Stimulated activated CD4-positive, alpha-beta T cell treated with anti-CD3 and anti-CD28 coated beads, Interleukin-1b, Interleukin-23, amount 100 ng/mL, for 1 hour (primary cell): ENCODE measurements at places on chromosomes 12 and 14.

DNA sequence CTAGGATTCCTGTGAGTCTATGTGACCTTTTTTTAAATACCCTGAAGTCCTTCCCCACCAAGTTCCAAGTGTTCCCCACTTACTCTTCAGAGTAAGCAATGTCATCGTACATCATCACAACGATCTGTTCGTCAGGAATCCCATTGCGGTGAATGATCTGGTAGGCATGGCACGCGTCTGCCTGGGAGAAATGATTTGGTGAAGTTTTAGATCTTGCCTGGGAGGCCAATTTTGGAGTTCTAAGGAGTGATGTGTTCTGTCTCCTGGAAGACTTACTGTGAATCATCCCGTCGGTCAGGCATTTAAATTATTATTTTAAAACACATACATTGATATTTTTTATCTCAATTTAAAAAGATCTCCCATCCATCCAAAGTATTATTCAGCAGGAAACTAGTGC is 29.8 kb downstream of the LGMN start:
- no peak for DNase-seq

DNA sequence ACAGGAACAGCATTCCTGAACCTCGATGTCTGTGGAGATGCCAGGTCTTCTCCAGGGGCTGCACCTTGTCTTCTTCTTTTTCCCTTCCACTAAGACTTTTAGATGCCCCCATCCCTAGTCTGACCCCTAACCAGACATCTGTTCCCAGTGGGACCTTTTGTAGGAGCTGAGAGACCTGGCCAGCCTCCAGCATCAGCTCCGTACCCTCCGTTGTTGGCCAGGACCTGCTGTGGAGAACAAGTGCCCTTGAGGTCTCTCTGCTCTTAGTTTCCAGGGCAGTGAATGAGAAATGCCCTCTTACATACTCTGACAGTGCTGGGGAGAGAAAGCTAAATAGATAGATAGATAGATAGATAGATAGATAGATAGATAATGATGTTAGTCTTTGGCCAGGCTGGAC is 16.8 kb upstream of the SDR39U1 start:
- DNase-seq: no peak

DNA sequence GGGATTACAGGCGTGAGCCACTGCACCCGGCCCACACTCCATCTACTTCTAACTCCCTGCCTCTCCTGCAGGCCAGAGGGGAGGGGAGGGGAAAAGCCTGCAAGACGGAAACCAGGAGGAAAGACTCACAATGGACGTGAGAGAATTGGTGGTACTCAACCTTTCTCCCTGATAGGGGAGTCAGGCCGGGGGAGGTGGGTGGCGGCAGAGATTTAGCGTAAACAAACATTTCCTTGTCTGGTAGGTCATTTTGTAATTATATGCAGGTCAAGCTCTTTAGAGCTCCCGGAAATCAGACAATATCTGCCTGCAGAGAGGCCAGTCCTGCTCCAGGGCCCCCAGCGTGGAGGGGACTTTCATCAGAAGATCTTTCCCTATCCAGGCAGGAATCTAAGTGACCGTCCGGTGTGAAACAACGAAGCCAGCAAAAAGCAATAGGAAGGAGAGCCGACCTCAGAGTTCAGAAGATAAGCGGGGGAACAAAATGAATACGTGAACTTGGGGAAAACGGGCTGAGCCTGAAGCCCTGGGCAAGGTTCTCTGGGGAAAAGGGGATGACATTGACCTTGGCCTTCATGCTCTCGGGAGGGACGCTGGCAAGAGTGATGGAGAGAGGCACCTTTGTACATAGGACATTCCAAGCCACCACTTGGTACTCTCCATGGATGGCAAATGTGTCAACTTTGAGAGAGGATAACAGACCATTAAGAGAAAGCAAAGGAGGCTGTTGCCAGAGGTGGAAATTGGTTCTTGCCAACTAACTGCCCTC is 62.3 kb downstream of the SPRING1 start:
- no peak for DNase-seq

DNA sequence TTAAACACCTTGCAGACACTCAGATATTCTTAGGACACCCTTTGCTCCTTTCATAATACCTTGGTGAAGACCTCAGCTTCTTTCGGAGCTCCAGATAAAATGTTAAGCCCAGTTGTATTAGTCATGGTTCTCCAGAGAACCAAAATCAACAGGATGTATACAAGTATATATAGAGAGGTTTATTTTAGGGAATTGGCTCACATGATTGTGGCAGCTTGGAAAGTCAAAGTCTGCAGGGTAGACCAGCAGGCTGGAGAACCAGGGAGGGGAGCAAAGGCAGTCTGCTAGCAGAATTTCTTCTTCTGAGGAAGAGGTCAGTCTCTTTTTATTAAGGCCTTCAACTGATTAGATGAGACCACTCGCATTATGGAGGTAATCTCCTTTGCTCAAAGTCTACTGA is 6.9 kb upstream of the IGF1 start:
- no peak for DNase-seq

DNA sequence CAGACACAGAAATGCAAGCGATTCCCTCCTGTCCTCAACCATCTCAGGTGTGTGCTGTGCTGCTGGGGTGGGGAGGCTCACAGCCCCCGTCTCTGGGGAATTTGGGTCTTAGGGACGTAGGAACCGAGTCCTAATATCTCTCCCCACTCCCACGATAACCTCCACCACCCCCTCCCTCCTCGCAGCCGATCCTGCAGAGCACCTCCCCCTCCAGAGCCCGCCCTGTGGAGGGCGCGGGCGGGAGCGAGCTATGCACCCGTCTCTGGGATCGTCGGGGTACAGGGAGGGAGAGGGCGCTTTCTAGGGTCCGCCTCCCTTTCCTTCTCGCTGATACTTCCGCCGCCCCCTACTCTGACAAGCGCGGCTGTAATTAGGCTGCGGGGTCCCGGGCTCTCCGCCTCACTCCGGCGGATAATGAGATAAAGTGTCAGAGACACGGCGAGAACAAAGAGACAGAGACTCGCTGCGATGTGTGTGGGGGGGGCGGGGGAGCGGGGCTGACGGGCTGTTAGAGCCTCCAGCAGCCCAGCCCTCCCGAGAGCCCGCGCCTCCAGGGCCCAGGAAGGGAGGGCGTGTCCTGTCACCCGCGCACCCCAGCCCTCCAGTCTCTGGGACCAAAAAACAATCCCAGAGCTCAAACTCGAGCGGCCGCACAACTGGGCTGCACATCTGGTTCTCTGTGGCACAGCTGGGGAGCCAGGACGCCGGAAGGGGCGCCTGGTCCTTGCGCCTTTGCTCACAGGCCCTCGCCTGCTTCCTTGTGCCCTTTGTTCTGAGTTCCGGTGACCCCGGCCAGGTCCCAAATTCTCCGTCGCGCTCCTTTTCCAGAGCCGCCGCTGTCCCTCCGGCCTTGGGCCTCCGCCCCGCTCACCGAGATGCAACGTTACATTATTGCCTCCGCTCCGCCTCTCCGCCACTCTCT is 8.7 kb downstream of the SHMT2 start:
- DNase-seq: no peak

DNA sequence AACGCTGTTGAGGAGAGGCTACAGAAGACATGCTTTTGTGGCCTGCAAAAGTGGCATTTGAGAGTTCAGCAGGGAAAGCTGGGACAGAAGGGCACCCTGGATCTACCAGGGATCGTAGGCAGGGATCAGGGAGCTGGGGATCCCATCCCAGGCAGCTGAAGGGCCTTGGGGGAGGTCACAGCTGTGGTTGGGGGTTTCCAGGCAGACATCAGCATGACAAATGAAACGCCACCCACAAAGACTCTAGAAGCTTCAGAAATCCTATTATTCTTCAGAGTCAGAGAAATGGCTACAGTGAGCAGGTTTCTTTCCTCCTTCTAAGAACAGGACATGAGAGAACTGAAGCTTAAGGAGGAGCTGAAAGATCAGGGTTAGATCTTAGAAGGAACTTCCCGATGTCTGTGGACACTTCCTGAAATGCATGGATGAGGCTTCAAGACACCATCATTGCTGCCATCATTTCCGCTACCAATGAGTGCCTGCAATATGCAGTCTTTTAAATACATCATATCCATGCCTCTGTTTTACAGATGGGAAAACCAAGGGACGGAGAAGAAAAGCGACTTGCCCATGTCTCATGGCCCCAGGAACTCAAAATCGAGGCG is 104.3 kb downstream of the RBM19 start:
- DNase-seq: no peak

GRCh38 chr12:91926848-91927247 is 218.8 kb downstream of the BTG1 start:
- no peak for DNase-seq

GRCh38 chr14:62158779-62159178 is 396.6 kb downstream of the SNAPC1 start:
- no peak for DNase-seq

GRCh38 chr14:59277659-59278058 is 89.2 kb downstream of the DAAM1 start:
- DNase-seq: no peak

GRCh38 chr14:69289811-69290520 is 30.0 kb downstream of the GALNT16 start:
- no peak for DNase-seq

DNA sequence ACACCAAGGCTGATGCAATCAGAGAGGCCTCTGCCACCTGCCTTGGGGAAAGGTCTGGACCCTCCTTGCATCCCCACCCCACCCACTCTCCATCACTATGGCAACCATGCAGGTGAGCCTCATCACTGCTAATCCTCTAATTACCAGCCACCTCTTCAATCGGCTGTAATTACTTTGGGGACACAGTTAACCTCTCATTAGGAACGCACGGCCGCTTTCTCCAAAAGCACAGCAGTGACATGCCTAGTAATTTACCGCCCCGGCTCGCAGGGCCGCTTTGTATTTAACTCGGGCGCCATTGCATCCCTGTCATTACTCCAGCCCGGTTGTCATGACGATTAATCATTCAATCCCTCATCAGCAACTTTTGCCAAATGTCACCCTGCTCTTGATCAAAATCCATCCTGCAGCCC is 36.3 kb upstream of the FAM222A start:
- no peak for DNase-seq

GRCh38 chr12:28618171-28618570 is 427.9 kb downstream of the CCDC91 start:
- DNase-seq: no peak

DNA sequence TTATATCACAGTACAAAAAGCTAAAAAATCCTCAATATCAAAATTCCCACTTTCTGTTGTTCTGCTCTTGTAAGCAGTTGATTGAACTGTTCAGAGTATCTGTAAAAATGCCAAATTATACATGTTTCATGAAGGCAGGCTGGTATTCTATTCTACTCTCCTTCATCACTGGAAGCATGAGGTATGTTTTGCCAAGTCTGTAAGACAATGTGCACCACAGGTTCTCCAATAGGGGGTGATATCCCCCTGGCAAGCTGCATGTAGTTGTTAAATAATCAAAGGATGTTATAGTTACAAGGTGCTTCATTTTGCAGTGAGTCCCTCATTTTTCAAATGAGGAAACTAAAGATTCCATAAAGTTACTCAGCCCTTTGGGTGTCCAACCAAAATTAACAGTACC is 15.1 kb upstream of the NEK9 start:
- DNase-seq: no peak

- DNase-seq: no peak
Measured at GRCh38 chr12:96501133-96501761, 11.9 kb downstream of the CFAP54 start.

- DNase-seq: no peak
Measured at GRCh38 chr12:123404581-123404980, 20.6 kb downstream of the KMT5A start.

GRCh38 chr12:100668945-100669536 is 95.6 kb downstream of the GAS2L3 start:
- DNase-seq: peak; percentile 10

DNA sequence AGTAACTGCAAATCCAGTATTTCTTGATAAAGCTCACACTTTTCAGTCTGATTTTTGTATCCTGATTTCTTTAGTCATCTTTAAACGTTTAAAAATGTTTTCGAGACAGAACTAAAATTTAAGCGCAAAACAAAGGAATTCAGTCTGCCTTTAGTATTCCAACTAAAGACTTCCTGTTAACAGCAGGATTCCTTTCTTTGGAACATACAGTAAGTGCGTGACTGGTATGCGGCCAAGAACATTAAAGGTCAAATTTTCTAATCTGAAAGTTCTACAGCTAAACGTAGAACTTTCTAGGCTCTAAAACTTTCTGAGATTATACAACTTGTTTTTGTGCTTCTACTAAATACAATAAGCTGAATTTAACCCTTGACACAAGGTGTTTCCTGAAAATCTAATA is 9.9 kb downstream of the SAV1 start:
- no peak for DNase-seq

DNA sequence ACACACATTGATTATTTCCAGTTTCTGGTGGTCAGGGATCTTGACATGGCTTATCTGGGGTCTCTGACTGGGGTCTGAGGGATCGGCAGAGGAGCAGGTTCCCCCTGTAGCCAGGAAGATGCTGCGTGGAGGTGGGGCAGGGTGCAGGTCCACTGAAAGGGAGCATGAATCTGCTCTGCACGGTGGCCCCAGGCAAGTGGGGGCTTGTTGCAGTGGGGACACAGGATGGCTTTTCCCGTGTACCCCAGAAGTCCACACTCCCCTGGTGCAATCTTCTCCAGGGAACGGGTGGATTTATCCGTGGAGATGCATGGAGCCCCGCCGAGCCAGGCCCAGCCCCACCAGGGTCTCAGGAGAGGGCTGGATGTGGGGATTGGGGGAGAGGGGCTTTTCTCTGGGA is 210.4 kb upstream of the C14orf180 start:
- DNase-seq: no peak

DNA sequence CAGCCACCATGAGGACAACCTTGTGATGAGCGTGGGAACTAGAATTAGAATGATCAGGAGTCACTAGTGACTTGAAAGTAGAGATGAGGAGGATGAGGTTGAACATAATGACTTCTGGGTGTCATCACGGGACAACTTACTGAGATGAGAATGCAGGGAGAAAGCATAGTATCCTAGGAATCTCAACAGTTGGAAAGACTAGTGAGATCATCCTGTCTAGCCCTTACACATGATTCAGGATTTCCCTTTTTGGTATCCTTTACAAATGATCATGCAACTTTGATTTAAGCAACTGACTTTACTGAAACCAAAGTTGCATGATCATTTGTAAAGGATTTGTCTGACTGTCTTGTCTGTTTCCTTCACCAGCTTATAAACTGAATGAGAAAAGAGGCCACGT is 51.8 kb upstream of the HIF1A start:
- no peak for DNase-seq

DNA sequence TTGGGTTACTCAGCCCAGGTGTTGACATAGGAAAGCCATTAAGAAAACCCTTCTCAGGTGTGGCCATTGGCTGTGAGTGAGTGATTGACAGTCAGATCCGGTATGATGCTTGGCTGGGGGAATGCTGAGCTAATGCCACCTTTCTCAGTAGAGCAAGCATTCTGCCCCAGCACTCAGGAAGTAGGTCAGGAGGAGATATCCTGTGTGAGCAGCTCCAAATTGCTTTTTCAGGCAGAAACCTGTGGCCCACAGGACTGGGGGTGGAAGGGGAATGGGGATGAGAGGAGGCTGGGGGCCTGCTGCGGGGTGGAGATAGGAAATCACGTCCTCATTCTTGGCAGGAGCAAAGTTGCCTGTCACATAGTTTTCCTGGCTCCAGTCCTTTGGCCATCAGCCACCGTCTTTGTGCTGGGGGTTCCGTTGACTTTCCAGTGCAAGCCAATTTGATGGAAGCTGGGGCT is 55.7 kb downstream of the NINJ2 start:
- no peak for DNase-seq
